ENCODE measurements at places on chromosomes 2 and 18.

DNA sequence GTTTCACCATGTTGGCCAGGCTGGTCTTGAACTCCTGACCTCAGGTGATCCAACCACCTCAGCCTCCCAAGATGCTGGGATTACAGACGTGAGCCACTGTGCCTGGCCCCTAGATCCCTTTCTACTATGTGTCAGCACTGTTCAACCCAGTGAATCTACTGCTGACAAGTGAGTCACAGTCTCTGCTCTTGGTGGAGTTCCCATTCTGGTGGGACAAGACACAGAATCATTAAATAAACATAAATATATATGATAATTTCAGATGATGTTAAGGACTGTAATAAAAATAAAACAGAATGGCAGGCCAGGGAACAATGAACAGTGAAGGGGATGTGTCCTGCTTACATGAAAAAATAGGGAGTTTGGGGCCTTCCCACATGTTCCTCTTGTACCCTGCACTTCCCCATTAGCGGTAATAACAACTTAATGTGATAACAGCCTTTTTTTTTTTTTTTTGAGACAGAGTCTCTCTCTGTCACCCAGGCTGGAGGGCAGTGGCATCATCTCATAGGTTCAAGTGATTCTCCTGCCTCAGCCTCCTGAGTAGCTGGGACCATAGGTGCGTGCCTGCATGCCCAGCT lies 112.2 kb downstream of the CPO start:
- no peak for DNase-seq

- no peak for DNase-seq
Observed at GRCh38 chr2:201949181-201949926, 84.3 kb upstream of the FZD7 start.

- DNase-seq = no peak
Observed at GRCh38 chr2:197071790-197072436, 145.4 kb upstream of the PGAP1 start.

- no peak for DNase-seq
Observed at GRCh38 chr2:173240083-173240482, 114.6 kb upstream of the CDCA7 start.

DNA sequence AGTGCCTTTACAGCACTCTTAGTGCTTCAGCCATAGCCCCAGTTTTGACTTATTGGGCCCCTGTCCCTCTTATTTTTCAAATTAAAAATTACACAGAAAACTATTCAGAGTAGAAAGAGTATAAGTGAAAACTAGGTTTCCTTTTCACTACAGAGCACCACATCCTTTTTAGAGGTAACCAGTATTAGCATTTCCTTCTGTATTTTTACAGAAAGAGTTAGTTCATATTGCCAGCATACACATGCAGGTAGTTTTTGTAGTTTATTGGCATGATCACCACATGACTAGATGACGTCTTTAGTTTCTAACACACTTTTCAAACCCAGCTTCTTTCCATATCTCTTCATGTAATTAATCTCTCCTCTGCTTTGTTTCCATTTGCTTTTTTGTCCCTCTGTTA lies 66.4 kb downstream of the UBE2E3 start:
- DNase-seq = no peak

DNA sequence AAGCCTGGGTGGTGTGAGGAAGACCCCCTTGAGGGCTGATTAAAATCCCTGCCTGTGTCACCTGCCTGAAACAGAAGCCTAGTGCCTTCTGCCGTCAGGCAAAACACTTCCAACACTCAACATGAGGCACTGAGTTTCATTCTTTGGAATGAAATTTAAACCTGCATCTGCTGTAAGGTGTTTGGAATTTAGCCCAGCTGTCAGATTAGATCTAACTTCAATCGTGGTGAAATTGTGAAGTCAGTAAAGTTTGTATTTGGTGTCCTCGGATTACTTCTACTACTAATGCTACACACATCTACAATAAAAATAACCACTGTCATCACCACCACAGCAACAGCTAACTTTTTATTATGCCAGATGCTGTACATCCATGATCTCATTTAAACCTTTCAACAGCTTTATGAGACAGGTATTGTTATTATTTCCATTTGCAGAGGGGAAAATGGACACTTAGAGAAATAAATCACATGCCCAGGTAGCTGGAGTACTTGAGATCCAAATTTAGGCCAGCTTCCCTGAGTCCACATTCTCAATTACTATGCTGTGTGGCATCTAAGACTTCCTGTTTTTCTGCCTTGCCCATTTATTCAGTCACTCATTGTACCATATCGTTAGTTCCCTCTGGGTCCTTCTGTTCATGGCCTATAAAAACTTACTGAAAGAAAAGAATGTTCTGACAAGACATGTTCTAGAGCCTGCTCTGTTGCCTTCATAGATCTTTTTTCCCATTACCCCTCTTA lies 98.2 kb upstream of the GCFC2 start:
- DNase-seq = peak; percentile 78
